ENCODE measurements at places on chromosomes 5 and 9.
A peak's percentile ranks its signal among the peaks of the same experiment; 100 is the strongest.

- no peak for DNase-seq
Observed at GRCh38 chr9:127204771-127205470, 59.7 kb upstream of the GARNL3 start.

DNA sequence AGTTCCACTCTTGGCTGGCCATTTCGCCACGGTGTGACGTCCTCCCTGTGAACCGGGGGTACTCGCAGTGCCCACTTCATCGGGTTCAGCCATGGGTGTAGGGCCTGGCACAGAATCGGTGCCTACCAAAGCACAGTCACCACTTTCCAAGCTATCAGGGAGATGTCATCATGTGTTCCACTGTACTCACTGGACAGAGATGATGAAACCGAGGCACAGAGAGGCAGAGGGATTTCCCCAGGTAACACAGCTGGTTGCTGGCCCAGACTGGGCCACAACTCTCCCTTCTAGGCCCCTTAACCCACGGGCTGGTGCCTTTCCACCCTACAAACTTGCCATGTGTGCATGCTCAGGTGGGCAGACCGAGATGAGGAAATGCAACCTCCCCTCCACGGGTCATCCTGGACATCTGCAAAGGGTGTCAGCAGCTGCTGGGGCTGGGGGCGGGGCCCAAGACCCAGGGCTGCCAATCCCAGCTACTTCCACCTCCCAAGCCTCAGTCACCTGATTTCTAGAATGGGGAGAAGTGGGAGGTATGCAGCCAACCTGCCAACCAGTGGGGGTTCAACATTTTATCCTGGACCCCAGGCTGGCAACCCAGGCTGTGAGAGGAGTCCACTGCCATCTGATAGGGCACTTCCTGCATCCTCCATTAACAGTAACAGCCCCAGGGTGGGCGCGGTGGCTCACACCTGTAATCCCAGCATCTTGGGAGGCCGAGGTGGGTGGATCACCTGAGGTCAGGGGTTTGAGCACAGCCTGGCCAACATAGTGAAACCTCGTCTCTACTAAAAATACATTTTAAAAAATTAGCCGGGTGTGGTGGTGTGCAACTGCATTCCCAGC lies 893 bp upstream of the SH2D3C start:
- DNase-seq, result no peak

GRCh38 chr9:16352791-16353401 lies 517.6 kb downstream of the BNC2 start:
- DNase-seq, result peak; percentile 64

DNA sequence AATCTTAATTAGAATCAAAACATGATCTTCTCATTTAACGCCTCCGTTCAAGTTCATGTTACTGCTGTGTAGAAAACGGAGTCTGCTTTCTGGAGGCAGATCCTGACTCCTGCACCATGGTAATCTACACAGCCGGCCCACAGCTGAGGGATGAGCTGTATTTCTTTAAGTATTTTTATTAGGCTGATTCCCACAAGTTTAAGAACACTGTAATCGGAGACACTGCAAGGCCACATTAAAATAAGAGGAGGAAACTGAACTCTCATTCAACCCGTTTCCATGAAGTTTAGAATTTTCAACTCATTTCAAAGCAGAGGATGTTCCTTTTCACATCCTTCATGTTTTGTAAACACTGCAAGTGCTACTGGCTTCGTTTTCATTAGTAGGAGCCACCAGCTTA lies 372.2 kb downstream of the NFIB start:
- DNase-seq, result no peak

DNA sequence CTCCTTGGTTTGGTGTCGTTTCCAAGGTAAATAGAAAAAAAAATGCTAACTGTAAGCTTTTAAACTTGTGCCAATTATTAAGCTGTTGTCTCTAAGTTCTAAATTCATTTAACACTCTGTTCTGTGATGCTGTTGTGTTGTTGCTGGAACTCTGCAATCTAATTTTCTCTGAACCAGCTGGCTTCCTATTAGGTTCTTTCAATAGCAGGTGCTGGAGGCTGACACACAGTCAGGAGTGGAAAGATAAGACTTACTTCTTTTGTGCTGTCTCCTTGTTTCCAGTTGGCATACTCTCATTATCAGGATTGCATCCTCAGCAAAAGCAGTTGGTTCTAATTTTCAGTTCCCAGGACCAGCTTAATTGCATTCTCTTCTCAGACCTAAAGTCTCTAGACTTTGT lies 1252.6 kb upstream of the NUDT12 start:
- DNase-seq, result no peak

GRCh38 chr5:109929911-109930310 lies 240.2 kb downstream of the MAN2A1 start:
- DNase-seq, result no peak
